ENCODE measurements at places on chromosomes 3 and 15.

GRCh38 chr3:31833391-31834190 is 147.5 kb downstream of the OSBPL10 start:
- DNase-seq = no peak

GRCh38 chr3:194298331-194299227 is 52.5 kb downstream of the CPN2 start:
- no peak for DNase-seq

DNA sequence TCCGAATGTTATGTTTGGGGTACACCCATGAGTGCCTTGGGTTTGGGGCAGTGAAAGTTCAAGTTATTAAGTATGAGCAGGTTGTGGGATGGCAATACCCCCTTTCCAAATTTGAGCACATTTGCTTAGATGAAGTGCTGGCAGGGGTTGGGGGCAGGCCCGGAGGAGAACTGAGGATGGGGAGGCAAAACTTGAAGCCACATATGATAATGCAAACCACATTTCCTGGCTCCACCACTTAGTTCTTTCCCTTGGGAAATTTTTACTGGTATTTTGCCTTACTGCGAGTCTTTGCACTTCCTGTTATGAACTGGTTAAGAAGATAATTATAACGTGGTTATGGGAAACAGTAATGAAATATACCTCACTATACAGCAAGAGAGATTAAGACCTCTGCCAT is 336.0 kb upstream of the ONECUT1 start:
- DNase-seq = no peak

- DNase-seq = no peak
These were observed 25.8 kb downstream of the ARHGEF3 start for GRCh38 chr3:56775838-56776555.

- peak; percentile 1 for DNase-seq
These were observed at the start of gene ACTC1 for GRCh38 chr15:34795267-34796081. Gene ACTC1, minus strand, starts transcription at chr15:34795549. Its CDS starts 741 bp downstream, at chr15:34794808.

DNA sequence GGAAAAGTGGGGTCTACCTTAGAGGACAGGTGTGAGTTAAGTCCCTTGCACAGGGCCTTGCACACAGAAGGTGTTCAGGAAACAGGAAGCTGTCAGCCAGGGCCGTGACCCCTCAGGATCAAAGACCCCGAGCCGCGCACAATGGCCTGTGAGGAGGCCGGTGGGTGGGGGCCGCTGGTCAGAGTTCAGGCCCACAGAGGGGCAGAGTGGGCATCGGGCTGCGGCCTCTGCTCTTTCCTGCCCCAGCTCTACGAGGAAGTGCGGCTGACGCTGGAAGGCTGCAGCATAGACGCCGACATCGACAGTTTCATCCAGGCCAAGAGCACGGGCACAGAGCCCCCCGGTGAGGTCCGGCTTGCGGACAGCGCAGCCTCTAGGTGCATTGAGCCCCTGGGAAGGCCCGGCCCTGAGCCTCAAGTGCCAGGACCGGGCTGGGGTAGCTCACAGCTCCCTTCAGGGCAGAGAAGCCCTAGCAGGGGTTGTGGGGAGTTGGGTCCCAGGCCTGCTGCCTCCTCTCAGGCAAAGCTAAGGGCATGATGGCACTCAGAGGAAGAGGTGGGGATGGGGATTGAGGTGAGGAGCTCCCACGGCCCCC is 37.2 kb downstream of the PSTPIP1 start:
- DNase-seq = no peak

Measured in stimulated activated CD4-positive, alpha-beta T cell treated with anti-CD3 and anti-CD28 coated beads, TNF-alpha, amount 100 ng/mL, for 24 hours (primary cell).